ENCODE measurements at places on chromosomes 11 and 22. TPM values are rescaled to one million over a fixed set of nuclear protein-coding genes. Genes with fewer than 3 reads are reported as not detected.

GRCh38 chr11:65308281-65308891 is 6.3 kb upstream of the CDC42EP2 start:
- peaks cover 3% of the 10 kb centered on the region for H3K27me3 ChIP-seq
- no peak overlapping the region for H3K27ac ChIP-seq
- H3K4me3 ChIP-seq = no peak overlapping the region
- no peak for DNase-seq

DNA sequence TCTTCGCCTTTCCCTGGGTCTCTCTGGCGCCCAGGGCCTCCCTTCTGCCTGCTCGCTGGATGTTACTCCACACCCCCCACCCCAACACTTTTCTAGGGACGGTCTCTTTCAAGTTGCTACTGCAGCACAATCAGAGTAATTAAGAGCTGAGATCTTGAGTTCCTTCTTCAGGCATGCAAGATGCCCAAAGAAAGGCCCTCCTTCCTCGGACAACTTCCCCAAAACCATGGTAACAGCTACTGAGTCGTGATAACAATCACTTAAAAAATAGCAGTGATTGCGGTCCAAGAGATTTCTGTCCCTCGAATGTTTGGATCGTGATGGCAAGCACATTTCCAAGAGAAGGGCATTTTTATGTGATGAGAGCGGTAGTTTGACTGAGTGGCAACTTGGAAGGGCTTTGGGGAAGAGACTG is 638 bp upstream of the TENM4 start:
- no peak for DNase-seq
- H3K4me3 ChIP-seq = peak overlapping the region; percentile 59
- peaks cover 11% of the 10 kb centered on the region for H3K4me1 ChIP-seq
- H3K27ac ChIP-seq = no peak overlapping the region
- peaks cover 30% of the 10 kb centered on the region for H3K27me3 ChIP-seq

OR2AT4 gene
- not detected for total RNA-seq

ART5 gene
- 44.9 TPM for total RNA-seq

OR51Q1 gene
- total RNA-seq = not detected

GRCh38 chr11:85863855-85864254 is 8.7 kb downstream of the CCDC83 start:
- no peak overlapping the region for H3K27ac ChIP-seq
- no peak overlapping the region for H3K4me3 ChIP-seq
- H3K4me1 ChIP-seq = no peaks in the 10 kb centered on the region
- H3K36me3 ChIP-seq = no peaks in the 10 kb centered on the region

MN1 gene
- 27.8 TPM for total RNA-seq

DNA sequence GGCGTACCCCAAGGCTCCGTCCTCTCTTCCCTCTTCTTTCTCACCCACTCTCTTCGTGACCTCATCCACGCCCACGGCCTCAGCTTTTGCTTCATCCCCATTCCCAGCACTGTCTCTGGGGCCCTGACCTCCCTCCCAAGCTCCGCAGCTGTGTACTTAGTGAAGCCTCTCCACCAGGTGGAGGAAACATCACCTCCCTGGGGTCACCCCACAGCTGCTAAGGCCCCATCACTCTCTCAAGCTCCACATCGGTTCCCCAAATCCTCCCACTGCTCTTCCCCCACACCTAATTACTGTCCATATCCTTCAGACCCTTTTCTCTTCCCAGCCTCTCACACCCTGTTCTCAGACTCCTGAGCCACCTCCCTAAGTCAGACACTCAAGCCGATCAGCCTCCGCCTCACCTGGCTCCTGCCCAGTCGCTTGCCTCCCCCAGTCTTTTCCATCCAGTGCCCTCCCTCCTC is 7.9 kb upstream of the SYT7 start:
- no peak overlapping the region for H3K27ac ChIP-seq
- H3K4me1 ChIP-seq = peaks cover 6% of the 10 kb centered on the region
- no peak overlapping the region for H3K4me3 ChIP-seq
- peaks cover 24% of the 10 kb centered on the region for H3K27me3 ChIP-seq

- H3K27me3 ChIP-seq = no peaks in the 10 kb centered on the region
- no peaks in the 10 kb centered on the region for H3K36me3 ChIP-seq
- H3K27ac ChIP-seq = no peak overlapping the region
- H3K4me1 ChIP-seq = peaks cover 43% of the 10 kb centered on the region
Observed at GRCh38 chr11:75902631-75903030, 87.6 kb downstream of the UVRAG start.

GRCh38 chr22:43152357-43153071 is 1.2 kb downstream of the TSPO start:
- no peaks in the 10 kb centered on the region for H3K4me1 ChIP-seq
- H3K4me3 ChIP-seq = no peak overlapping the region
- DNase-seq = no peak
- H3K27me3 ChIP-seq = peaks cover 11% of the 10 kb centered on the region

DNA sequence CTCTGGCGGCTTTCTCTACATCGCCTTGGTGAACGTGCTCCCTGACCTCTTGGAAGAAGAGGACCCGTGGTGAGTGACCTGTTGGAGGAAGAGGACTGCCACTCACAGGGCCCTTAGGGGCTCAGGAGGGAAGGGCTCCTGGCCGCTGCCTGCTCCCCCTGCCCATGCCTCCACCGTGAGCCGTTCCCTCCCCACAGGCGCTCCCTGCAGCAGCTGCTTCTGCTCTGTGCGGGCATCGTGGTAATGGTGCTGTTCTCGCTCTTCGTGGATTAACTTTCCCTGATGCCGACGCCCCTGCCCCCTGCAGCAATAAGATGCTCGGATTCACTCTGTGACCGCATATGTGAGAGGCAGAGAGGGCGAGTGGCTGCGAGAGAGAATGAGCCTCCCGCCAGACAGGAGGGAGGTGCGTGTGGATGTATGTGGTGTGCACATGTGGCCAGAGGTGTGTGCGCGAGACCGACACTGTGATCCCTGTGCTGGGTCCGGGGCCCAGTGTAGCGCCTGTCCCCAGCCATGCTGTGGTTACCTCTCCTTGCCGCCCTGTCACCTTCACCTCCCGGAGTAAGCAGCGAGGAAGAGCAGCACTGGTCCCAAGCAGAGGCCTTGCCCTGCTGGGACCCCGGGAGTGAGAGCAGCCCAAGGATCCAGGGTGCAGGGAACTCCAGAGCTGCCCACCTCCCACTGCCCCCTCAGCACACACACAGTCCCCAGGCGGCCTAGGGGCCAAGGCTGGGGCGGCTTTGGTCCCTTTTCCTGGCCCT is 6.9 kb downstream of the SLC39A13 start:
- peak overlapping the region; percentile 66 for H3K27ac ChIP-seq
- no peaks in the 10 kb centered on the region for H3K4me1 ChIP-seq
- no peak overlapping the region for H3K4me3 ChIP-seq
- H3K36me3 ChIP-seq = peaks cover 14% of the 10 kb centered on the region
- no peak for DNase-seq

SOX6 gene
- 9.6 TPM for total RNA-seq

C11orf97 gene
- not detected for total RNA-seq

- no peaks in the 10 kb centered on the region for H3K4me1 ChIP-seq
- H3K27me3 ChIP-seq = no peaks in the 10 kb centered on the region
Observed at GRCh38 chr22:35645646-35646045, 2.6 kb upstream of the APOL6 start.

- no peak for DNase-seq
- H3K27me3 ChIP-seq = no peaks in the 10 kb centered on the region
- H3K4me1 ChIP-seq = peaks cover 7% of the 10 kb centered on the region
- no peak overlapping the region for H3K27ac ChIP-seq
Observed at GRCh38 chr11:78199015-78199652, 10.4 kb downstream of the USP35 start.

- DNase-seq = no peak
- H3K36me3 ChIP-seq = no peaks in the 10 kb centered on the region
- no peak overlapping the region for H3K27ac ChIP-seq
- no peaks in the 10 kb centered on the region for H3K27me3 ChIP-seq
- H3K4me3 ChIP-seq = no peak overlapping the region
Observed at GRCh38 chr22:37169947-37170688, 17.9 kb downstream of the C1QTNF6 start.

GRCh38 chr11:35990816-35991215 is 47.0 kb downstream of the LDLRAD3 start:
- no peaks in the 10 kb centered on the region for H3K36me3 ChIP-seq
- no peaks in the 10 kb centered on the region for H3K27me3 ChIP-seq
- no peak overlapping the region for H3K27ac ChIP-seq
- no peaks in the 10 kb centered on the region for H3K4me1 ChIP-seq
- DNase-seq = no peak

SEC14L2 gene
- 2.9 TPM for total RNA-seq

RGL4 gene
- not detected for total RNA-seq

FIBIN gene
- total RNA-seq = 1.8 TPM

MIOX gene
- not detected for total RNA-seq

DNA sequence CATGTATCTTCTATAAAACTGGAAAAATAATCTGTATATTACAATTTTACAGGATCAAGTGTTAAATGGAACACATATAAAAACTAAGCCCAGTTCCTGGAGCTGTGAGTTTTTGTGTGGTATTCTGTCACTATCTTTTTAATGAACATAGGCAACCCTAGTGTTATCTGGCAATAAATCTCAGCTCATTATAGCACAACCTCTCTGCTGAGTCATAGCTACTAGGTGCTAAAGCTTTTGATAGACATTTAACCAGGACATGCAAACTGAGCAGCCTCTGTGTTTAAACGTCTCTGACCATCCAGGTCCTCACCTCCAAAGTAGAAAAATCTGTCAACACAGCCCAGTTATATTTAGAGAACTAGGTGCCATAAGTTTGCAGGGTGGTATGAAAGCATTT is 91.0 kb upstream of the CARD18 start:
- H3K4me1 ChIP-seq = peaks cover 46% of the 10 kb centered on the region
- no peak overlapping the region for H3K4me3 ChIP-seq

GRCh38 chr11:18081551-18081950 is 24.3 kb downstream of the SAAL1 start:
- H3K4me3 ChIP-seq = no peak overlapping the region
- H3K27ac ChIP-seq = no peak overlapping the region
- no peaks in the 10 kb centered on the region for H3K4me1 ChIP-seq
- no peaks in the 10 kb centered on the region for H3K27me3 ChIP-seq
- H3K36me3 ChIP-seq = peaks cover 42% of the 10 kb centered on the region
- no peak for DNase-seq

PLAAT5 gene
- 0.06 TPM for total RNA-seq

KDELR3 gene
- total RNA-seq = 19.7 TPM
